ENCODE measurements at places on chromosomes 2 and 18.

DNA sequence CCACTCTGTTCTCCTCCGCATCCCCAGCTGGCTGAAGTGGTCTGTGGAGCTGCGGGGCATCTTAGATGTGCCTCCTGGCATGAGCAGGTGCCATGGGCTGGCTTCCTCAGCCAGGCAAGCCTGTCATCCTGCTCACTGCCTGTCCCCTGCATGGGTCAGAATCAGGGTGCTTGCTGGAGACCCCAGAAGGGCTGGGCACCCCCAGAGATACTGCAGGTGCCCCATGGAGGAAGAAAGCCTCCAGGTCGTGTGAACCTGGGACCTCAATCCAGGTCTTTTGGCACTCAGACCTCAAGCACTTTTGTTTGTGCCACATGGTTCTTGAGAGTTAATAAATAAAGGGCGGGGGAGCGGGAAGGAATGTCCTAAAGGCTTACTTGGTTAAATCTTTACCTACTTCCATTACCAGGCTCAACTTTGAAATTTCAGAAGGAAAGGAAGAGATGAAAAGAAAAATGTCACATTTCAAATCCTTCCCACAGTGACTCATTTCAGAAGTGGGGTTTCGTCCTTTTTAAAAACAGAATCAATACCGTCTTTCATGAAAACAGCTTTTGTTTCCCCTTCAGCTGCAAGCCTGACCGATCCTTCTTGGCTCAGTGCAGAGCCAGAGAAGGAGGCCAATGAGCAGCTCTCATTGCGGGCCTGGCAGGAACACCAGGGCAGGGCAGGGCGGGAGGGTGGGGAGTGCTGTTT is 69.9 kb downstream of the RHOB start:
- DNase-seq, result no peak

DNA sequence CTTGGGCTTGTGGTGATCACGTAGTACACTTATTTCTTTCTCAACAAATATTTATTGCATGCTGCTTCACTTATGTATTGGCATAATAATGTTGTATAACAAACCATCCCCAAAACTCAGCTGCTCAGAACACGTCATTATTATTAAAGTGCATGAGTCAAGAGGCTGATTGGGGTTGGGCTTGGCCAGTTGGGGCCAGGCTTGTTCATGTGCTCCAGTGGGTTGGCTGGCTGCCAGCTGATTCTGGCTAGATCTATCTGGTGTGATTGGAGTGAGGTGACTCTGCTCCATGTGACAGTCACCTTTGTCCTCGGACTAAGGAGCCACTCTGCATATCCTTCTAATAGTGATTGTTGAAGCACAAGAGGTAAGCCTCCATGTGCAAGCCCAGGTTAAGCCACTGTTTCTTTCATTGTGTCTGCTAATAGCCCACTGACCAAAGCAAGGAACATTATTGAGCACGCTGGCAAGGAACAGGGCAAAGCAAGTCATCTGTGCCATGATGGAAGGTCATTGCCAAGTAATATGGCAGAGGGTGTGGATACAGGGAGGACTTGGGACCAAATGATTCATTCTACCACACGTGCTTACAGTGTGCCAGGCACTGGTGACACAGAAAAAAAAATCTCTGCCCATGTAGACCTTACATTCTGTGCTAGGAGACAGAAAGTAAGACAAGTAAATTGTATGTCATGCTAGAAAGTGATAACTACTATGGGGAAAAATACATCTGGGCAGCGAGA is 63.3 kb upstream of the TMEM182 start:
- DNase-seq, result no peak

GRCh38 chr2:208366215-208367127 is 40.1 kb upstream of the PTH2R start:
- DNase-seq, result no peak

GRCh38 chr18:58792086-58792485 is 72.6 kb upstream of the ZNF532 start:
- no peak for DNase-seq
